Spinal cord (tissue), 10 donors: ENCODE measurements at places on chromosomes 2 and 18.

- no peak for DNase-seq
These were observed 19.0 kb downstream of the CLUL1 start for GRCh38 chr18:615773-616172.

DNA sequence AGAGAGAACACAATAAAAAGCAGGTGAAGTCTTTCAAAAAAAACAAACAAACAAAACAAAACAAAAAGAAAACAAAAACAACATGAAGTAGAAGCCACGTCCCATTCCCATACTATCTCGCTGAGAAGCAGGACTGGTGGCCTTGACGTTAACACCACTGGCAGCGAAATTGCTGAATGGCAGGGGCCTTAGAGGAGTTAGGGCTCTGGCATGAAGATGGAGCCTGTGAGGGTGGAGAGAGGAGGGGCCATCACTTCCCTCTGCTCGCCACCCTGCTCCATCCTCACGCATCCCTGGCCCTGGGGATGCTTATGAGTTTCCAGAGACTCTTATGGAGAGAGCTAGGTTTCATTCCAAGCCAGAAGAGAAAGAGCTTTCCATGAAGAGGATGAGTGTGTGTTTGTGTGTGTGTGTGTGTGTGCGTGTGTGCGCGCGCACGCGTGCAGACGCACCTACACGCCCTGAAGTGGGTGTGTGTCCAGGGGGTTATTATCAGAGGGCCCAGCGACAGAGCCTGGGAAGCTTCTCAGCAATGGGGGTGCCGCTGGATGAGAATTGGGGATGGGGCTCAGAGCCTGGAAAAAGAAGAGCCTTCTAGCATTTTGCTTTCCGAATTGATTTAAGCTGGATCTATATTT, 20.4 kb upstream of the IMPA2 start:
- DNase-seq, result no peak

- no peak for DNase-seq
These were observed 234.3 kb downstream of the LRATD1 start for GRCh38 chr2:14866736-14867352.

GRCh38 chr18:9139400-9140039, 2.9 kb downstream of the ANKRD12 start:
- DNase-seq, result no peak

DNA sequence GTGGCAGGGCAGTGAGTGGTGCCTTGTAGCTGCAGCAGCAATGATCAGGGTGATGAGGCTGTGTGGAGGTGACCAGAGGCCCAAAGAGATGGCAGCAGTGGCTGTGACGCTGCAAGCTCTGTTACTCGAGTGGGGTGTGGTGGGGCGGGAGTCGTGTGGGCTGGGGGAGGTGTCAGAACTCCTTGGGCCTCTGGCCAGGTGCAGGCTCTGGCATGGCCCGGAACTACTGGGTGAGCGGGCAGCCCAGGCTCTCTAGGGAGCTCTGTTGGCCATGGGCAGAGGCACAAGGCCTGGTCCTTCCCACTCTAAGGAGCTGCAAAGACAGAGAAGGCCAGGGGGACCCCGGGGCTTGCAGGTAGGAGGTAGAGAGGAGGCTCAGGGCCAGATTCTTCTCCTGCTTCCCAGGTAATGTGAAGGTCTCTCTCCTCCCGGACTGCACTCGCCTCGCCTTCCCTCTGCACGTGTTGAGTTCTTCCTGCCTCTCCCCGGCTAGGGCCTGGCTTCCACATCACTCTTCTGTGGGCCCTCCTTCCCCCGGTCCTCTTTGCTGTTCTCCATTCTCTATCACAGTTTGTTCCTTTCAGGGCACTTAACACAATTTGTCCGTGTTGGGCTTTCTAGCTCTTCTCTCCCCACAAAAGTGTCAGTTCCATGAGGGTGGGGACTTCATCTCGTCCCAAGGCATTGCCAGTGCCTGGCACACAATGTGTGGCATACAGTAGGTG, 114.8 kb downstream of the MCFD2 start:
- DNase-seq, result no peak

DNA sequence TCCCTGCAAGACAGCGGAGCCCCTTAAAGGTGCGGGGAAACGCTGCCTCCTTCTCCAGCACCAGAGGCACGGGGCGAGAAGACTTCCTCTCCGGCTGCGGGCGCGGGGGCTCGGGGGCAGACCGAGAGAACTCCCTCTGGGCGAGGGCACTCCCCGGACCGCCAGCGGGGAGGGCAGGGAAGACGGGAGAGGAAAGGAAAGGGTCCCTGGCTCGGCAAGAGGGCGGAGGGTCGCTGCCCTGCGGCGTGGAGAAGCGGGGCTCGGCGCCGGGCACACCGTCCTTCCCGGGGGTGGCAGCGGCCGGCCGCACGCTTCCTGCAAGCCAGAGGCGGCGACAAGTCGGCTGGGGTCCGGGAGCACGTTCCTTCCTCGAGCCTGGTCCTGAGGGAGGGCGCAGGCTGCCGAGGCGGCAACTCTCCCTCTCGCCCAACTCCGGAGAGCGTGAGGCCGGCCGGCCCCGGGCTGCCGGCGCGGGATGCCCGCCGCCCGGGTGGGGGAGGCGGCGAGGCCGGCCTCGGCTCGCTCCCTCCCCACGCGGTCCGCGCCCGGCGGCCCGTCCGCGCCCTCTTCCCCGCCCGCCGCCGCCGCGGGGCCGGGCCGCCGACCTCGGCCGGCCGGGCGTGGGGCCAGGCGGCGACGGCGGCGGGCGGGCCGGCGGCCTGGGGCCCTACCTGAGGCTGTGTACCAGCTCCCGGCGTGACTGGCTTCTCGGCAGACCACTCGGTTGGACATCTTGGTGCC, 1.1 kb downstream of the MEMO1 start:
- no peak for DNase-seq

GRCh38 chr2:139170406-139170805, 390.2 kb upstream of the NXPH2 start:
- no peak for DNase-seq

DNA sequence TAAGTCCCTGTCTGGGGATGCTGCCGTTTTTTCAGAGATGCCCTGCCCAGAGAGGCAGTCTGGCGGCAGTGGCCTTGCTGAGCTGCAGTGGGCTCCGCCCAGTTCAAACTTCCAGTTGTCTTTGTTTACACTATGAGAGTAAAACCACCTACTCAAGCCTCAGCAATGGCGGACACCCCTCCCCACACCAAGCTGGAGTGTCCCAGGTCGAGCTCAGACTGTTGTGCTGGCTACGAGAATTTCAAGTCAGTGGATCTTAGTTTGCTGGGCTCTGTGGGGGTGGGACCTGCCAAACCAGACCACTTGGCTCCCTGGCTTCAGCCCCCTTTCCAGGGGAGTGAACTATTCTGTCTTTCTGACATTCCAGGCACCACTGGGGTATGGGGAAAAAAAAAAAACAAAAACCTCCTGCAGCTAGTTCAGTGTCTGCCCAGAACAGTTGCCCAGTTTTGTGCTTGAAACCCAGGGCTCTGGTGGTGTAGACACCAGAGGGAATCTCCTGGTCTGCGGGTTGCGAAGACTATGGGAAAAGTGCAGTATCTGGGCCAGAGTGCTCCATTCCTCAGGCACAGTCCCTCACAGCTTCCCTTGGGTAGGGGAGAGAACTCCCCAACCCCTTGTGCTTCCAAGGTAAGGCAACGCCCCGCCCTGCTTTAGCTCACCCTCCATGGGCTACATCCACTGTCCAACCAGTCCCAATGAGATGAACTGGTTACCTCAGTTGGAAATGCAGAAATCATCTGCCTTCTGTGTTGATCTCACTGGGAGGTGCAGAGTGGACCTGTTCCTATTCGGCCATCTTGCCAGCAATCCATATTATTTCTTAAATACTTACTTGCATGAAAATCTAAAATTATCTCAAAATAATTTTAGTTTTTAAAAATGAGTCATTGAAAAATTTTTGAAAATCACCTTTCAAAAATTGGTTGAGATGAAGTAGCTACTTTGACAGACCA, 338.0 kb downstream of the OSR1 start:
- DNase-seq, result no peak

DNA sequence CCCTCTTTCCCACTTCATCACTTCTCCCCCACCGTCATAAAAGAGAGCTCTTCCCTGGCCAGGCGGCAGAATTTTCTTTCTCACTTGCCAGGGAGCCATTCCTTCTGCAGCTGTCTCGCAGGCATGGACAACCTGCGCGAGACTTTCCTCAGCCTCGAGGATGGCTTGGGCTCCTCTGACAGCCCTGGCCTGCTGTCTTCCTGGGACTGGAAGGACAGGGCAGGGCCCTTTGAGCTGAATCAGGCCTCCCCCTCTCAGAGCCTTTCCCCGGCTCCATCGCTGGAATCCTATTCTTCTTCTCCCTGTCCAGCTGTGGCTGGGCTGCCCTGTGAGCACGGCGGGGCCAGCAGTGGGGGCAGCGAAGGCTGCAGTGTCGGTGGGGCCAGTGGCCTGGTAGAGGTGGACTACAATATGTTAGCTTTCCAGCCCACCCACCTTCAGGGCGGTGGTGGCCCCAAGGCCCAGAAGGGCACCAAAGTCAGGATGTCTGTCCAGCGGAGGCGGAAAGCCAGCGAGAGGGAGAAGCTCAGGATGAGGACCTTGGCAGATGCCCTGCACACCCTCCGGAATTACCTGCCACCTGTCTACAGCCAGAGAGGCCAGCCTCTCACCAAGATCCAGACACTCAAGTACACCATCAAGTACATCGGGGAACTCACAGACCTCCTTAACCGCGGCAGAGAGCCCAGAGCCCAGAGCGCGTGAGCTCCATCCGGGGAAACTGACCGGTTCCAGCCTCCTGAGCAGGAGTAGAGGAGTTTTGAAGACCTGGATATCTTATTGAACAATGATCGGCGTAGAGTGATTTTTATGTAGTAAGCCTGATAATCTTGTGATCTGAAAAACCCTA, at the start of gene MSGN1:
TSS of gene MSGN1 (plus strand) at position 65 of the 850 bp plus-strand sequence. CDS start at position 124, 59 bp downstream.
- DNase-seq, result no peak

- no peak for DNase-seq
These were observed 316.7 kb upstream of the CHAC2 start for GRCh38 chr2:53450923-53451322.

DNA sequence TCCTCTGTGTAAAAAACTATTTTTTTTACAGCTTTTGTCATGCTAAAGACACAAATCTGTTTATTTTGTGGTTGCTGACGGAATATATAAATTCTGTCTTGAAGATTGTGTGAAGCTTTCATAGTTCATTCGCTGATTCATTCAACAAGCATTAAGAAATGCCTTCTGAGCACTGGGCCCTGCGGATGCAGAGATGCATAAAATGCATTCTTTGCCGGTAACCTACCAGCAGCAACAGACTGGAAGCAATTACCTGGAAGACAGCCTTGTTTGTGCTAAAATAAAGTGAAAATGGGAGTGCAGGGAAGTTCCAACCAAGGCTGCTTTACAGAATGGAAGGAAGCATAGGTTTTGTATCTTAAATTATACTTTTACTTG, 119.7 kb downstream of the PMAIP1 start:
- DNase-seq, result no peak

GRCh38 chr2:138632066-138632620, 130.6 kb downstream of the SPOPL start:
- no peak for DNase-seq

DNA sequence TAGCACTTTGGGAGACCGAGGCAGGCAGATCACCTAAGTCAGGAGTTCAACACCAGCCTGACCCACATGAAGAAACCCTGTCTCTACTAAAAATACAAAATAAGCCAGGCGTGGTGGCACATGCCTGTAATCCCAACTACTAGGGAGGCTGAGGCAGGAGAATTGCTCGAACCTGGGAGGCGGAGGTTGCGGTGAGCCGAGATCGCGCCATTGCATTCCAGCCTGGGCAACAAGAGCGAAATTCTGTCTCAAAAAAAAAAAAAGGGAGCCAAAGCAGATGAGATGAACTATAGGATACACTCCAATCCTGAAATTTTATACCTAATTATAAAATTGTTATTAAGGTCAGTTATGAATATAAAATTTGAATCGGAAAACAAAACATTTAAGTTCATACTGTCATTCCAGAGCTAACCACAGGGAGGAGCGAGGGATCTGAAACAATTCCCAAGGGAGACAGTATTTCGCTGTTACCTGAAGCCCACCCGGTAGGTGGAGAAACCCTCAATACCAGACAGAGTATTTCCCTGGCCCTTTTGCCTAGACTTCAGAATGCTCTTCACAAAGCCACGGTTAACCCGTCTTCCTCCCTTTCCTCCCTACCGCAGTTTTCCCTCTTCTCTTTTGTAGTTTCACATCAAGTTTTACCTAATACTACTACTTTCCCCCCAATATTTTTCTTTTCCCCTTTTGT, 1.4 kb downstream of the PPM1G start:
- no peak for DNase-seq

GRCh38 chr2:151347906-151348305, 9.5 kb upstream of the TNFAIP6 start:
- DNase-seq, result no peak

GRCh38 chr2:98824256-98825019, 93.5 kb upstream of the MGAT4A start:
- no peak for DNase-seq

DNA sequence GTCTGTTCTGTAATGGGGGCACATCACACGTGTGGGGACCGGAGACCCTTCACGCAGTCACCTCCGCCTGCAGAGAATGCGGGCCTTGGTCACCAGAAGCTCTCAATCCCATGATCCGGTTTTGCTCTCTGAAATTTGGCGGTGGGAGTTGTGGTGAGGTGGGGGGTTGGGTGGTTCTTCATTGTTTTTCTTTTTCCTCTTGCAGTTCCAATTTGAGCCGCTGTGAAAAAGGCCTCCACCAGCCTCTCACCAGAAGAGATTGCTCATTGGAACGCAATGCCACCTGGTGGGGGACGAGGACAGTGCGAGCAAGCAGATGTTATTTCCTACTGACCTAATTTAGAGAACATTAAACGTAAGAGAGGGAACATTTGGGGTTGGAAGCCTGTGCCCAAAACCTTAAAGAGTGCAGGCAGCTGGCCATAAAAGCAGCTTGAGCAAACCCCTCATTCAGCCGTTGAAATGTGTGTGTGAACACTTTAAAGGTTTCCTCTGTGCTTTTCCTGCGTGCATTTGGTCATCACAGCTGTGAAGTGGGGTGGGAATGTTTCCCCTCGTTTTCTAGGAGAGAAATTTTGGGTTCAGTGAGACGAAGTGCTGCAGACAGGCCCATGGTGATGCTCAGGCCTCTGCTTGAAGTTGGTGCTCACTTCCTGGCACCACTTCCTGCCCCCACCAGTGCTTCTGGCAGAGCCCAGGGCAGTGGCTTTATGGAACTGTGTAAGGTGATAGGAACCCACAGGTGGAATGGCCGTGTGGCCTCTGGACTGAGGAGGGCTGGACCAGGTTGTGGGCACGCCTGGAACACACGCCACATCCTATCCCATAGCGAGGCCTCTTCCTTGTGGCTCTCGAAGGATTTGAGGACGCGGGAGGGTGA, 61.7 kb downstream of the ZCCHC2 start:
- DNase-seq, result peak; percentile 94

DNA sequence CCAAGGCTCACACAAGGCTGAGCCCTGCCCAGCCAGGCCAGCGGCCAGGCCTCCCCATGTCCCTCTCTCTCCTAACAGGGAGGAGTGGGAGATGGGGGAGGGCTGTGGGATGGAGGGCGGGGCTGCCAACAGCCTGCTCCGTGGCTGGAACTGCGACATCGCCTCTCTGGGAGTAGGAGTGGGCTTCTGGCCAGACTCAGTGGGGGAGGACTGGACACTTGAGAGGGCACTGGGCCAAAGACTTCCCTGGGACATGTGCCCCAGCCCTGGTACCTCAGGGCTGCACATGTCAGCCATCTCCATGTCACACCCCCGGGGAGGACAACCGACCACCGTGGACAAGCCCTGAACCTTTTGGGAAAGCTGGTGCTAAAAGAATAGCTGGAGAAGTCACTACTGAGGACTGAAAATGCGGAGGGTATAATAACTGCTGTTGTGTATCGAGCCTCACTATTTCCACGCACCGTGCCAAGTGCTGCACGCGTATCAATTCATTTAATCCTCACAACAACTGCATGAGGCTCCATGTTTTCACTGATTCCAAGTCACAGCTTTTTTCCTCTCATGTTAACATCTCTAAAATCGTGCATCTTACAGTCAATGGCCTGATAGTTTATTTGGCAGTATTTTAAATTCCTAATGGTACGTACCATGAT, 127.3 kb downstream of the MSH2 start:
- DNase-seq, result no peak

GRCh38 chr18:22257022-22257543, 87.7 kb downstream of the GATA6 start:
- DNase-seq, result no peak
